Neural crest cell (in vitro differentiated cells): ENCODE measurements at places on chromosomes 5 and 9. TPM values are rescaled to one million over a fixed set of nuclear protein-coding genes. Genes with fewer than 3 reads are reported as not detected.
A peak's percentile ranks its signal among the peaks of the same experiment; 100 is the strongest.

GRCh38 chr9:38047301-38048251 is 21.5 kb downstream of the SHB start:
- peak overlapping the region; percentile 61 for H3K4me3 ChIP-seq
- no peaks in the 10 kb centered on the region for H3K27me3 ChIP-seq
- peaks cover 55% of the 10 kb centered on the region for H3K4me1 ChIP-seq
- peak overlapping the region; percentile 99 for H3K27ac ChIP-seq
- DNase-seq, result peak; percentile 12

- no peak overlapping the region for H3K4me3 ChIP-seq
- no peak for DNase-seq
- H3K27ac ChIP-seq, result no peak overlapping the region
- no peaks in the 10 kb centered on the region for H3K27me3 ChIP-seq
- H3K4me1 ChIP-seq, result no peaks in the 10 kb centered on the region
- H3K36me3 ChIP-seq, result no peaks in the 10 kb centered on the region
These were observed 427.6 kb downstream of the SPOCK1 start for GRCh38 chr5:137071526-137071925.

- H3K27me3 ChIP-seq, result no peaks in the 10 kb centered on the region
- no peak overlapping the region for H3K4me3 ChIP-seq
- H3K4me1 ChIP-seq, result no peaks in the 10 kb centered on the region
- H3K27ac ChIP-seq, result no peak overlapping the region
- no peaks in the 10 kb centered on the region for H3K36me3 ChIP-seq
These were observed 58.5 kb downstream of the MLANA start for GRCh38 chr9:5949103-5949699.

GRCh38 chr5:39577529-39577928 is 152.7 kb upstream of the DAB2 start:
- H3K4me3 ChIP-seq, result no peak overlapping the region
- DNase-seq, result no peak
- peaks cover 3% of the 10 kb centered on the region for H3K27me3 ChIP-seq
- H3K27ac ChIP-seq, result no peak overlapping the region

GRCh38 chr5:33074548-33074947 is 363.4 kb downstream of the NPR3 start:
- H3K27ac ChIP-seq, result no peak overlapping the region
- DNase-seq, result no peak
- H3K36me3 ChIP-seq, result no peaks in the 10 kb centered on the region
- H3K4me3 ChIP-seq, result no peak overlapping the region
- H3K4me1 ChIP-seq, result no peaks in the 10 kb centered on the region

DNA sequence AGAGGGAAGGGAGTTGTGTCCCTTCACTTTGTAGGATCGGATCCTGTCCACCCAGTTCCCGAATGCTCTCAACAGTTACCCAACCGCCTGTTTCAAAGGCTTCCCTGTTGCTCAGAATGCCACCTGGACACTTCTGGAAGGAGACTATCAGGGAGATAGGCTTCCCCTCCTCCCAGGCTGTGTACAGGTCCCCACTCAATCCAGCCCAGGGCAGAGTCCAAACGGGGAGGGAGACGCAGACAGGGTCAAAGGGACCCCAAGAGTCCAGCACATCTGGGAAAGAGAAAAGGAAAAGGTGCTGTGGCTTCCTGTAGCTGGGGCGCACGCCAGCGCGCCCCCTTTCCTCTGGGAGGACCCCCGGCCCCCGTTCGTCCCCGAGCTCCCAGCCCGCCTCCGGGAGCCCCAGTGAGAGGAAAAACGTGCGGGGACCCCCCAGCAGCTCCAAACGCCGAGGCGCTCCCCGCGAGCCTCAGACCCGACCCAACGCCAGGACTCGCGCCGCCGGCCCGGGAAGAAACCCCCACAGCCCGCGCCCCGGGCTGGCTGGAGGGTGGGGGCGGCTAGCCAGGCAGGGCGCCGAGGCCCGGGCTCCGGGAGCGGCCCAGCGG is 640 bp downstream of the SURF4 start:
- H3K36me3 ChIP-seq, result peaks cover 2% of the 10 kb centered on the region
- H3K27ac ChIP-seq, result peak overlapping the region; percentile 97
- H3K27me3 ChIP-seq, result no peaks in the 10 kb centered on the region
- H3K4me3 ChIP-seq, result peak overlapping the region; percentile 94
- peaks cover 47% of the 10 kb centered on the region for H3K4me1 ChIP-seq
- DNase-seq, result no peak

DNA sequence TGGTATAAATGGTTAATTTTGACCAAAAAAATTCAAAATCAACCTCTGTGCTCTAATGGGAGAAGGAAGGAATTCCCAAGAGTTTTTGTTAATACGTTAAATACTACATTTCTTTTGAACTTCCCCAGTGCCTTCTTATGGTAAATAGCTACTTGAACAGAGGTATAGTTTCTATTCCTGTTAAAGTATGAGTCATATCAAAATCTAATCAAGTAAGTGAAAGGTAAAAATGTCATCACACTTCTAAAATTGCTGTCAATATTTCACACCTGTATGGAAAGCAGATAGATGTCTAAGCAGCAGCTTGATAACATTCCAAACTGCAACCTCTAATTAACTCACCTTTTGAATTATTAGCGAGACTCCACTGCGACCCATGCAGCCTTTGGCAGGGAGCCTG is 214.1 kb upstream of the MEF2C start:
- no peaks in the 10 kb centered on the region for H3K27me3 ChIP-seq
- no peaks in the 10 kb centered on the region for H3K4me1 ChIP-seq
- no peak overlapping the region for H3K27ac ChIP-seq
- DNase-seq, result no peak
- H3K36me3 ChIP-seq, result no peaks in the 10 kb centered on the region
- H3K4me3 ChIP-seq, result no peak overlapping the region

CARD6 gene
- not detected in 2 replicates for total RNA-seq

KIF12 gene
- total RNA-seq, result not detected in 2 replicates

IL3 gene
- not detected in 2 replicates for total RNA-seq

LHX6 gene
- 0.07 TPM in 1 of 2 replicates, not detected in the other for total RNA-seq

SMIM3 gene
- total RNA-seq, result 5.7 and 7.0 TPM in 2 replicates
